ENCODE measurements at places on chromosomes 4 and X. TPM values are rescaled to one million over a fixed set of nuclear protein-coding genes. Genes with fewer than 3 reads are reported as not detected.

Gene CXorf65
- 33.8 TPM for total RNA-seq

Gene KCNE5
- not detected for total RNA-seq

Gene OCIAD2
- total RNA-seq = 113 TPM

Gene RBMXL3
- not detected for total RNA-seq

Gene COL4A5
- total RNA-seq = not detected

Gene ASB11
- total RNA-seq = not detected

Gene RASL11B
- total RNA-seq = 0.35 TPM

Gene C4orf36
- total RNA-seq = not detected

Gene ABCG2
- 1.1 TPM for total RNA-seq

Gene CPEB2
- 16.0 TPM for total RNA-seq

Gene SORCS2
- total RNA-seq = 0.22 TPM

Gene GAGE13
- total RNA-seq = not detected

Gene SLC39A8
- 23.0 TPM for total RNA-seq

Gene NLGN3
- total RNA-seq = 3.0 TPM

Gene ZFP42
- not detected for total RNA-seq

Gene XAGE3
- not detected for total RNA-seq

Gene TEC
- total RNA-seq = 2.8 TPM

Gene FHIP1A
- total RNA-seq = 2.7 TPM

Gene PAGE2
- not detected for total RNA-seq

Gene PHEX
- 0.18 TPM for total RNA-seq

Gene MID1
- 0.09 TPM for total RNA-seq

Gene HSD17B11
- total RNA-seq = 41.9 TPM

Gene GBA3
- not detected for total RNA-seq

Gene ADH7
- not detected for total RNA-seq
